ENCODE measurements at places on chromosomes 12 and 14.

DNA sequence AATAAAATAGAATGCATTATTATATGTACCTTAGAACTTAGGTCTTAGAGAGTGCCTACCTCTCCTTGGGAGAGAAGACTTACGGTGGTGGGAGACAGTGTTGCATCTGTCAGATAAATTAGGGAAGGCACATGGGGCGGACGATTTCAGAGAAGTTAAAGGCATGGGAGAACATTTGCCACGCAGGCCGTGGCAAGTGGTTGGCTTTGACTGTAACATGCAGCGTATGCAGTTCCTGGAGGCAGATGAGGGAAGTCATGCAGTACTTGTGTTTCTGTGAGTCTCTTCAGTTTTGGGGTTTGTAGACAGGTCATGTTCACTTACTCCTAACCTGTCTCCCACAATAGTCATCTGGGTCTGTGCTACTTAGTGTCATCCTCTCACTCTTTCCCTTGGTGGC lies 43.6 kb downstream of the ETV6 start:
- DNase-seq = no peak

GRCh38 chr14:23929822-23930294 lies 23.7 kb upstream of the DHRS4 start:
- peak; percentile 93 for DNase-seq

DNA sequence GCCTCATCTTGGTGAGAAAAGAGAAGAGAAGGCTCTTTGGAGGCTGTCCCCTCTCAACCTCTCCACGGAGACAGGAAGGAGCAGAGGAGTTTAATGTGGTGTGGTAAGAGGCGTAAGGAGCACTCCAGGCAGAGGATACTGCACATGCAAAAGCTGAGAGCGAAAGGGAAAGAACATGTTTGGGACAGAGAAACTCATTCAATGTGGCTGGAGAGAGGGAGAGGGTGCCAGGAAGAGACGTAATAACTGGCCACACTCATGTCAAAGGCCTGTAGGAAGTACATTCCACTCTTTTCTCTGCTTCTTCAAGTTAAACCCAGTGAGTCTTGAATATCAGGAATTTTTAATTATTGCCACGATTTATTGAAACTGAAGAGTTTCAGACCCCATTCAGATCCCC lies 12.0 kb downstream of the VDR start:
- no peak for DNase-seq

GRCh38 chr14:51609251-51609954 lies 42.3 kb upstream of the FRMD6 start:
- no peak for DNase-seq

- DNase-seq = no peak
Measured at GRCh38 chr14:92690171-92691011, 58.0 kb downstream of the LGMN start.
